ENCODE measurements at places on chromosomes 4 and X.

- no peak for DNase-seq
Measured at GRCh38 chrX:140123446-140123845, 158.1 kb upstream of the CXorf66 start.

- DNase-seq, result peak; percentile 52
Measured at GRCh38 chr4:25821899-25822298, 40.9 kb downstream of the SEL1L3 start.

DNA sequence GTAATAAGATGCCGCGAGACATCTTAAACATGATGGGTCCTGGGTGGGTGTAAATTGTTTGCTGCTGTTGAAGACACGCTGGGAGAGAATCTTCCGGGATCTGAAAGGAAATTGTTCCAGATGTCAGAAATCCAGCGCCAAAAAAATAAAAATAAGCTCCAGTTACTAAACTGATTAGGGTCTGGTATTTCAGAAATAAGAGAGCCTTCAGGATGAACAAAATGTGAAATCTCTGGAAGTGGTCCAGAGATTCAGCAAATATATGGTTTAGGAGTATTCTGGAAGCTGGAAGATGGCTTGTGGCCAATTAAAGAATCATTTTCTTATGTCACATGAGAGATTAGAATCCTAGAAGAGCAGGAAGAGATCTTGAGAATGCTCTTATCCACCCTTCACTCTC lies 75.8 kb upstream of the NHS start:
- DNase-seq, result no peak

GRCh38 chr4:77465271-77465670 lies 140.3 kb upstream of the CXCL13 start:
- DNase-seq, result peak; percentile 51

DNA sequence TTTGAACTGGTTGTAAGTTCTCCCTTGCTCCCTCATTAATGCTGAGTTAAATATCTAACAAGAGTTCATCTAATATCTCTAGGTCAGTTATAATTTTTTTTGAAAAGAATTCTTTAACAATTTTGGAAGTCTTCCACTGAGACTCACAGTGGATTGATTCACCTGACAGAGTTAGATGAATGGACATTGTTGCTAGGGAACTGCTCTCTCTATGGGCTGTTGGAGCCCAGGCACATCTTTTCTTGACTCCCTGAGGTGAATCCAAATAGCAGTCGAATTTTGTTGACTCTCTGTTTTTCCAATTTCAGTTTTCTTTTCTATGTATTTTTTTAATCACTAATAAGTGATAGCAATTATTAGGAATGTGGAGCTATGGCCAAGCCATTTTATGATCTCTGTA lies 996.1 kb upstream of the PABPC4L start:
- no peak for DNase-seq

DNA sequence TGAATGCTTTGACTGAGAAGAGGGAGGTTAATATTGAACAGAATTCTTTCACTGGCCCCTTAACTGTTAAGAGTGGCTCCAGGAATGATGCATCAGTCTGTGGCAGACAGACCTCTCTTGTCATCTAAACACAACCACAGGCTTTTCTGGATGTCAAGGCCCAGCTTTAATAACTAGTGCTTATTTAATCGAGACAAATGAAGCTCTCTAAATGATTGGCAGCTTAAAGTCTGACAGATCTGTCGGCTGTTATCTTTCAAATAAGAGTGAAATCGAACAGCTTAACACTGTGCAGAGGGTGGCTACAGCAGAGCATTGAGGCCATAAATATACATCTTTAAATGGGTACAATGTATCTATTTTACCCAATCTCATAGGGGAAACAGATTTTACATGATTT lies 500.8 kb upstream of the PABPC4L start:
- no peak for DNase-seq

DNA sequence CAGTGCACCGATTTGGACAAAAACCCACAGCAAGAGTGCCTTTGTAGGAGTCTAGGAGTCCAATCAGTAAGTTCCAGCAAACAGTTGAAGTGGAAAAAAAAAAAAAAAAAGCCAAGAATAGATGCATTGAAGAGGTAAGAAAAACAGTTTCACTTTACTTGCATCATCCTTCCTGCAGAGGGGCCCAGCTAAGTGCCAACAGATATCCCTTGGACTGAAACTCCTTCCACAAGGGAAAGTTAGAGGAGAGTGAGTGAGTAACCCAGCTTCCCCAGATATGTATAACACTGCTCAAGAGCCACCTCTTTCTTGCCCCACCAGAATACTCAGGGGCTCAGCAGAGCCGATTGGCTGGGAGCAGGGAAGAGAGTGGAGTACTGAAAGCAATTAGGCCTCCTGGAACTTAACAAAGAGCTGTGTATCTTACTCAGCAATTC lies 617.7 kb upstream of the SMIM31 start:
- DNase-seq, result no peak

- no peak for DNase-seq
Measured at GRCh38 chr4:100842856-100843255, 325.0 kb upstream of the EMCN start.

DNA sequence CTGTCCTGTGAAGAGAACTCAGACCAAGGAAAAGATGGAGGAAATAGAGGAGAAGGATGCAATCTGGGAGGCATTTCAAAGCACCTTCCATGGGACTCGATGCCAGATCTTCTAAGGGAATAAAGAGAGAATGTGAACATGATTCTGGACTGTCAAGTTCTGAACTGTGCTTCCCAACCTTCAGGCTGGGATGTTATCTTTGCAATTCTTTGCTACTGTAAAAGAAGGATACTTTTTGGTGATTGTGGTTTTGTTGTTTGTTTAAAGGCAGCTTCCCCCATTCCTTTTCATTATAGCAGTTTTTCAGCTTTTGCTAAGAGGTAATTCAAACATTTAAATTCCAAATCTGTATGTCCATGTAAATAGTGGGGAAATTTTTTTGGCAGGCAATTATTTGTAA lies 217.3 kb downstream of the NWD2 start:
- DNase-seq, result no peak

DNA sequence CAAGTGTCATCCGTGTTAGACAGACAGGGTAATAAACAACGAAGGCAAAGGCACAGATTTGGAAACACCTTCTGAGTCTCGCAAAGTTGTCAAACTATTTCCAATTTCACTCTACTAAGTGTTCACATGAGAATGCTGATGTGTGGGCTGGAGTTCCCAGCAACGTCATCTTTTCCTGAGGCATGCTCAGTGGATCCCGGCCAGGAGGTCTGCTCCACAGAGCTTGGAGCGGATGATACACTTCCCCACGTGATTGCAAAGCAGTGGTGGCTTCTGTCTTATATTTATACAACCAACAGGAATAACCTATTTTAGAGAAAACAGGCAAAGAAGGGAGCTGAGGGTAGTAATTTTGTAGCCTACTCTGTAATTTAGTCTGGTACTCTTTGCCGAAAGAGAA lies 40.1 kb upstream of the PDK3 start:
- no peak for DNase-seq

GRCh38 chr4:169249214-169249973 lies 21.4 kb downstream of the SH3RF1 start:
- no peak for DNase-seq

GRCh38 chr4:95092766-95093165 lies 335.0 kb downstream of the BMPR1B start:
- no peak for DNase-seq

DNA sequence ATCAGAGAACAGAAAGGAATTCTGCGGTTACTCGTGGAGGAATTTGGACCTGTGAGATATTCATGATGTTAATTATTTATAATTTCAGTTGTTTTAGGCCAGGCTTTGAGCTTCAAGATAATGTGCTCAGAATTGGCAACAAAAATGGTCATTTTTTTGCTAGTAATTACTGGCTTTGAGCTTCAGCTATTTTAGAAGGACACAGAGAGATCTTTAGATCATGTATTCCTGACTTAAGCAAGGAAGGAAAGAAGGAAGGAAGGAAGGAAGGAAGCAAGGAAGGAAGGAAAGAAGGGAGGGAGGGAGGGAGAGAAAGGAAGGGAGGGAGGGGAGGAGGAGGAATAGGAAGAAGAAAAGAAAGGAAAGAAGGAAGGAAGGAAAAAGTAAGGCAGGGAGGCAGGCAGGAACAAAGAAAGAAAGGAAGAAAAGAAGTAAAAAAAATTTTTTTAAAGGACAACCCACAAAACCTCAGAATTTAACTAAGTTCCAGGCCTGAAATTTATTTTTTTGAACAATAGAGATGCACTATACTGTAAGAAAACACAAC lies 277.9 kb upstream of the KLF3 start:
- no peak for DNase-seq

- no peak for DNase-seq
Measured at GRCh38 chrX:23035493-23035892, 35.7 kb downstream of the DDX53 start.

GRCh38 chr4:154329268-154329868 lies 162.2 kb downstream of the DCHS2 start:
- peak; percentile 14 for DNase-seq

- no peak for DNase-seq
Measured at GRCh38 chrX:33605997-33606396, 394.6 kb upstream of the DMD start.

GRCh38 chrX:14064626-14065432 lies 35.1 kb upstream of the GEMIN8 start:
- no peak for DNase-seq

- no peak for DNase-seq
Measured at GRCh38 chr4:18636001-18636585, 614.5 kb upstream of the LCORL start.

DNA sequence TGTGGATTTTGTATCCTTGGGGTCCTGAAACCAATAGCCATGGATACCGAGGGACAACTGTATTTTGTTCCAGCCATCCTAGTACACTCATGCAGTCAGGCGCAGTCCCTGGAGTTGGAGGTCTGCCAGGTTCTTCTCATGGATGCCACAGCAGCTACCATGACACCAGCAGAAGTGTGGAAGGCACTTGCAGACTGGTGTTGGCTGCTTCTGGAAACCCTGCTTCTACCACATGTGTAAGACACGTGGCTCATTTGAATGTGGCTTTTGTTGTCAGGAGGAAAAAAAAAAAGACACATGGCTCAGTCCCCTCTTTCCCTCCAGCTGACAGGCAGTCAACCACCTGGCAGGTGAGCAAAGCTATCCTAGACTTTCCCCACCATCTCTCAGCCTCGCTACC lies 19.4 kb downstream of the DRD5 start:
- no peak for DNase-seq

DNA sequence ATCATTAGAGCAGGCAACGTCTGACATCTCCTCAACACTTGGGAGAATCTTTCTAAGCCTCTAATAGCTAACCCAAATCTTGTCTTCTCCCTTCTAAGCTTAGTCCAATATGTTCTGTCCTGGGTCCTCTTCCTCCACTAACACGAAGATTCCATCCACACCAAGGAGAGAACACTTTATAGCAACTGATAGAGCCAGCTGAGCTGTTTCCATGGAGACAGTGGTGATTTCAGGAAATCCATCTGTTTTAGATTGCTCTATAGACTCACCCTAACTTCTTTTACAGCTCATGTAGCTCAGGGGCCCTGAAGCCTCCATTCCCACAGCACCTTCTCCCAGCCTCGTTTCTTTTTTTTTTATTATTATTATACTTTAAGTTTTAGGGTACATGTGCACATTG lies 37.4 kb downstream of the SCD5 start:
- no peak for DNase-seq

GRCh38 chr4:167492007-167492406 lies 257.7 kb upstream of the SPOCK3 start:
- DNase-seq, result no peak

- no peak for DNase-seq
Measured at GRCh38 chr4:94834501-94834900, 76.7 kb downstream of the BMPR1B start.

DNA sequence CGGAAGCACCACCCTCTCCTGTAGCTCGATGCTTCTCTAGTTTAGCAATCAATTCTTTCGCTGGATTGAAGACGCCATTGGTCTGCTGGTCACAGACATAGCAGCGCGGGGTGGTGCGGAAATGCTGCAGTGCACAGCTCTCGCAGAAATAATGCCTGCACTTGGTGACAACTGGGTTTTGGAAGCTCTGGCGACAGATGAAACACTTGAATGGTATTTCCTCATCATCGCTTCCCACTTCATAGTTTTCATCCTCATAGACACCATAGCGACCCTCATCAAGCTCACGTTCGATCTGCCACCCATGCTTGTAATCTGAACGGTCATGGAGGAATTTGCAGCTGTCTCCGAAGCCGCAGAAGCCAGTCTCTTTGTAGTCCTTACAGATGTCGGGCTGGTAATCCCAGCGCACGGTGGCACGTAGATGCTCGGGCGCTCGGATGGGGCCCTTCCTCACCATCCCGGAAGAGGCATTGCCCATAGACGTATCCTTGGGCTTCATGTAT lies 854 bp downstream of the RNF113A start:
- peak; percentile 37 for DNase-seq

DNA sequence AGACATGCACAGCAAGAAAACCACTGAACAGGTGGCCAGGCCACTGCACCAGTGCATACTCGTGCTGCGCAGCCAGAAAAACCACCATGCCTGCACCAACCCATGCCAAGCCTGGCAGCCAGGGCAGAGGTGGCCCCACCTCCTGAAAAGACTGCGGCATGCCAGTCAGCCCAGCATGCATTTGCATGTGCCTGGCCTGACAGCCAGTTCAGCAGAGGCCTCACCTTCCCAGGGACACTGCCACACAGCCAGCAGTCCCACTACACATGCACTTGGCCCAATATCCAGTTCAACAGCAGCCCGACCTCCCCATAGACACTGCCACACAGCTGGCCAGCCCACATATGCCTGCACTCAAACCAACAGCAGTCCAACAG lies 43.5 kb upstream of the DDX60 start:
- DNase-seq, result no peak

DNA sequence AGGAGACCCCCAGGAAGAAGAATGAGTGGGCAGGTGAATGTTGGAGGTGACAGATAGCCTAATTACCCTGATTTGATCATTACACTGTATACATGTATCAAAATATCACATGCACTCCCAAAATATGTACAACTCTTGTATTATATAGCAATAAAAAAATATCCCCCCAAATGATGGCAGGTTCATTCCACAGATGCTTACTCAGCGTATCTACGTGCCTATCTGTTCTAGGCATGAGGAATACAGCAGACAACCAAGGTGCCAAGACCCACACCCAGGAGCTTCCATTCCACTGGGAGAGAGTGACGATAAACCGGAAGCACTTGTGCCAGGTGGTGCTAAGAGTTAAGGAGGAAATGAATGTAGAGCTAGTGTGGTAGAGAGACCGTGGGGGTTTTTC lies 42.4 kb downstream of the ADRA2C start:
- no peak for DNase-seq

DNA sequence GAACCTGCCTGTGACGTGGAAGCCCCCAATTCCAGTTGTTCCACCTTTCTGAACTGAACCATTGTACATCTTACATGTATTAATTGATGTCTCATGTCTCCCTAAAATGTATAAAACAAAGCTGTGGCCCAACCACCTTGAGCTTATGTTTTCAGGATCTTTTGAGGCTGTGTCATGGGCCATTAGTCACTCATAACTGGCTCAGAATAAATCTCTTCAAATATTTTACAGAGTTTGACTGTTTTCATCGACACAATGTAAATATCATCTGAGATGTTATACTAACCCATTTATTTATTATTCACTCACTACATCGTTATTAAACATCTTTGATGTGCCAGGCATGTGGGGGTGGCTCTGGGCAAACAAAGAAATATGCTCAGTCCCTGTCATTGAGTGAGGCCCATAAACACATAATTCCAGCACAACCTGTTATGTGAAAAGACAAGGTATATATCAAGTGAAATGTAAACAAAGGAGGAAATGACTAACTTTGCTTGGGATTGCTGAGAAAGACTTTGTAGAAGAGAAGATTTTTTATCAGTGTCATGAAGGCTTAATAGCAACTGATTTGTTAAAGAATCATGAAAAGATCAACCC lies 34.5 kb upstream of the PPM1K start:
- DNase-seq, result no peak
